ENCODE measurements at places on chromosomes 12 and 14.

DNA sequence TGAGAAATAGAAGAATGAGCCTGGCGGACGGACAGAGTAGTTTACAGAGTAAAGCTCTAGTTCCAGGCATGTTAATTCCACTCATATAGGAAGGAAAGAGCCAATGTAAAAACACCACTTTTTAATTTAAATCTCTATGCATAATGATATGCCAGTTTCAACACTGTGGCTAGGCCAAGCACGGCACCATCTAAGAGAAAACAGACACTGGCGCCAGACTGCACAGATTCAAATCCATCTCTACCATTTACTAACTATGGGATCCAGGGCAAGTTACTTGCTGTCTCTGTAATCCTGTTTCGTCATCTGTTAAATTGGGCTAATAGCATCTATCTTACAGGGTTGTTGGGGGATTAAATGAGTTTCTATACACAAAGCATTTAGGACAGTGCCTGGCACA lies 27.5 kb downstream of the RMST start:
- no peak for DNase-seq

DNA sequence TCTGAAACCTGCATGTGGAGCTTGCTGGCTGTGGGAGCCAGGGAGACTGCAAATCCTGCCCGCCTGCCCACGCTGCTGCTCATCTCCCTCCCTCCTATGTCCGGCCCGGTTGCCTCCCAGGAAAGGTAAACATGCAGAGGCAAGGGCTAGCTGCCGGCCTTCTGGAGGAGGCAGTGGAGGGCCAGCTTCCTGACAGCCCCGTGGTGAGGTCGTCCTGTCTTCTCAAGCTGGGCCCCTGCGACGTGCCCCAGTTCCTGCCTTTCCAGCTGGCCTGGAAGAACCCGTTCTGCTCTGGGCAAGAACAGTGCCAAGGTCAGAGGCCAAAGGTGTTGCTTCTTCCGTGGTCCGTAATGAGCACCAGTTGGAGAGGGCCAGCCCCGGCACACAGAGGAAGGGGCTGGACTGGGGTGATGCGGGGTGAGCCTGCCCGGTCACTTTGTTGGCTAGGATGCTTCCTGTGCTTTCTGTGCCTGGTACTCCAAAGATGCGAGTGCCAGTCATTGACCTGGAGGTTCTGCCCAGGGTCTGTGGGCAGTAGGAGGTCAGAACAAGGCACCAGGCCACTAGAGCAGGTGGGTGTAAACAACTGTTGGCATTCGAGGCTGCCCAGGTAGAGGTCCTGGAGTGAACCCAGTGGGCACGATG lies 25.3 kb downstream of the TPCN1 start:
- no peak for DNase-seq

GRCh38 chr12:94699801-94700200 lies 49.4 kb upstream of the TMCC3 start:
- no peak for DNase-seq

DNA sequence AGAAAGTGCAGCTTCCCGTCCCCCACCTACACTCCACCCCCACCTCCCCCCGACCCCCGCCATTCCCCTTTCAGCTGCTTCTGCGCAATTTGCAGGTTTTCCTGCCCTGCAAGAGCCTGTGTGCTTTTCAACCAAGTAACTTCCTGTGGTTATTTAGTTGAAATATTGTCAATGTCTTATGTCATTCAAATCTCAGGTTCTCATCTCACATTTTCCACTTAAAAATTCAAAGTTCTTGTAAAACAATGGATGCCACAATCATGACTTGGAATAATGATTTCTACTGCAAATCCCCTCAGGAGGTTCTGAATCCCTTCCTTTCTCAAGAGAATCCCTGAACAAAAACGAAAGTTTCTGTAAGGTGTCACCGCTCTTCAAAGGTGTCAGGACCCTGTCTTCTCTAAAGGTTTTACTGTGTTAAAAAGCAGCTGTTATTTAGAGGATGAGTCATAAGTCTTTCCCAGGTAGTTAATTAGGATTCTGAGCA lies 31.6 kb downstream of the WBP11 start:
- DNase-seq = no peak

- DNase-seq = no peak
These were observed 12.8 kb downstream of the SLC4A8 start for GRCh38 chr12:51437431-51437830.

DNA sequence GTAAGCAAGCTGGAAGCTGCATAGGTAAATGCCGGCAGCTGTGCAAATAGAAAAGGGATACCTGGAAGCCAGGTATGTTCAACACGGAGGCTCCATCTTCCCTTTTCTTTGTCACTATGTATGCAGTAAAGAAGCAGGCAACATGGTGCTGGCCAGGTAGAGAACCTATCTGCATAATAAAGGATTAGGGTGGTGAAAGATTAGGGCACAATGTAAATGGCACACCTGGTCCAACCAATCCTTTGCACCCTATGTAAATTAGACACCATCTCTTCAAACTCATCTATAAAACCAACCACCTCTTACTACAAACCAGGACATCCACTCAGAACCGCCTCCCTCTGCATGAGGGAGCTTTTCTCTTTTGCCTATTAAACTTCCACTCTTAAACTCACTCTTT lies 32.3 kb downstream of the RPS29 start:
- no peak for DNase-seq

- no peak for DNase-seq
These were observed 28.1 kb downstream of the ZFYVE21 start for GRCh38 chr14:103743691-103744090.

DNA sequence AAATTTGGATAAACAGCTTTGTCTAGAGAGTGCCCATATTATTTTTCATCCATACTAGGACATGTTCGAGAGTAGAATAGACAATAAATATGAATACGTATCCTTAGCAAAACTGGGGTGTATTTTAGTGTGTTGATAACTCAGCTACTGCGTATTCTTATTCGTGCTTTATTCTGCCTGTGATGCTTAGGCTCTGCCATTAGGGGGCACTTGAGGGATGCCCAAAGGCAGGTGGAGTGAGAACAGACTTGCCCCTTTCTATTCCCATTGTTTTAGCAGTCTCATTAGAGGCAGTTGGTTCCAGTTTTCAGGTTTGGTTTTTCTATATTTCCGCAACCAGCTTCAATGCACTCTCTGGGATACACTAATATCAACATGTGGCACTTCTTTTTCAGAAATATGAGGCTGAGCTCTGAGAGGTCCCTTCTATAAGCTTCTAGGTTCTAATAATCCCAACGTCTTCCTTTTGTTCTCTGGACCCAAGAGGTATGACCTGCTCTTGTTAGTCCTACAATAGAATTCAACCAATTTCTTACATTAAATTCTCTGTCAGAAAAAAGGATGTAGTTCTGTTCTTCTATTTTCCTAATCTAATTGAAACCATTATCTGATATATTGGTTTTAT lies 985.7 kb upstream of the FBXO33 start:
- DNase-seq = peak; percentile 47

GRCh38 chr12:76901628-76902380 lies 23.0 kb upstream of the CSRP2 start:
- no peak for DNase-seq

GRCh38 chr14:35078082-35078481 lies 32.0 kb downstream of the FAM177A1 start:
- no peak for DNase-seq

GRCh38 chr14:74267588-74267987 lies 28.3 kb downstream of the VSX2 start:
- no peak for DNase-seq

DNA sequence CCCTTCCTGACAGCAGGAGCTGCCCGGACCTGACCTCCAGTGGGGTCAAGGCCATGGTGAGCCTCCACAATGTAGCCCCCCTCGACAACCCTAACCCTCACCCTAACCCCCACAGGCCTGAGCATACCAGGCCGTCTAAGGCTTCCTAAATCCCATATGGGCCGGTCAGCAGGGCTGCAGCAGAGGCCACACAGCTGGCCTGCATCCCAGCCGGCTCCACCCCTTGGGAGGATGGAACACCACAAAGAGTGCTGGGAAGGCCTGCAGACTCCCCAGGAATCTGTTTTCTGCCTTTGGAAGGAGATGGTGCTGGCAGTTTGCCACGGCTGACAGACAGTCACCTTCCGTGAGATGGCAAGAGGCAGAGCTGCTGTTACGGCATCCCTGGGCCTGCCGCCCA lies 2.8 kb downstream of the TMEM179 start:
- no peak for DNase-seq

GRCh38 chr14:76088771-76089571 lies 62.8 kb upstream of the GPATCH2L start:
- no peak for DNase-seq

DNA sequence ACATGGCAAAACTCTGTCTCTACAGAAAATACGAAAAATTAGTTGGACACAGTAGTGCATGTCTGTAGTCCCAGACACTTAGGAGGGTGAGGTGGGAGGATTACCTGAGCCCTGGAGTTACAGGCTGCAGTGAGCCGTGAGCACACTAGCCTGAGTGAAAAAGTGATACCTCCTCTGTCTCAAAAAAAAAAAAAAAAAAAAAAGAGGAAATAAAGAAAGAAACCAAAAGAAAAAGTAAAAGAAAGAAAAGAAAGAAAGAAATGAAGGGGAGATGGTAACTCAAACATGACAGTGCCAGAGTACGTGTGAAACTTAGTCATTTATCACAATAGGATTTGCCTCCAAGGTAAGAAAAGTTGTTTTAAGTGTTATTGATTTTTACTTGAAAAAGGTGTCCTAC lies 407.0 kb upstream of the MGAT4C start:
- no peak for DNase-seq

DNA sequence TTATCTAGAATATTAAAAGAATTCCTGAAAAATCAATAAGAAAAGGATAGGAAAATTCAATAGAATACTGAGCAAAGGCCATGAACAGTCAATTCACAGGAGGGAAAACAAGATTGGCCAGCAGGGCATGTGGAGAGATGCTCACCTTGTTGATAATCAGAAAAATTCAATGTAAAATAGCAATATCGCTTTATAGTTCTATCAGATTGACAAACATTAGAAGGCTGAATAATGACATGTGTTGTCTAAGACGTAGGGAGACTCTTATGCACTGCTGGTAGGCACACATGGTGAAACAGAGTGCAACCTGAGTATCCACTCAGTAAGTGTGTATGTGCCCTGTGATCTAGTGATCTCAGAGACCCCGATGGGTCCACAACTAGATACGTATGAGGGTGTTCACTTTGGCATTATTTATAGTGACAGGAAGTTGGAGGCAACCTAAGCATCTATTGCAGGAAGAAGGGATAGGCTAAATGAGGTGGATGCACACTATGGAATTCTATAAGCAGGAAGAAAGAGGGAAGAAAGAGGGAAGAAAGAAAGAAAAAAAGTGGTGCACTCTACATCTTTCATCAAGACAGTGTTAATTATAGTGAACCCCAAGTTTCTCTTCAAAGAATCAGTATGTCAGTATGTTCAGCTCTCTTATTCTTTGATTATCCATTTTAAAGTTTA lies 3.8 kb upstream of the ANKRD33 start:
- DNase-seq = no peak

GRCh38 chr12:85920324-85920947 lies 46.3 kb downstream of the NTS start:
- peak; percentile 47 for DNase-seq

- DNase-seq = no peak
These were observed 32.1 kb upstream of the FRMD6 start for GRCh38 chr14:51619561-51619960.

GRCh38 chr12:88433997-88434703 lies 146.1 kb downstream of the KITLG start:
- DNase-seq = peak; percentile 51

GRCh38 chr12:67042697-67043131 lies 226.4 kb upstream of the CAND1 start:
- DNase-seq = no peak

DNA sequence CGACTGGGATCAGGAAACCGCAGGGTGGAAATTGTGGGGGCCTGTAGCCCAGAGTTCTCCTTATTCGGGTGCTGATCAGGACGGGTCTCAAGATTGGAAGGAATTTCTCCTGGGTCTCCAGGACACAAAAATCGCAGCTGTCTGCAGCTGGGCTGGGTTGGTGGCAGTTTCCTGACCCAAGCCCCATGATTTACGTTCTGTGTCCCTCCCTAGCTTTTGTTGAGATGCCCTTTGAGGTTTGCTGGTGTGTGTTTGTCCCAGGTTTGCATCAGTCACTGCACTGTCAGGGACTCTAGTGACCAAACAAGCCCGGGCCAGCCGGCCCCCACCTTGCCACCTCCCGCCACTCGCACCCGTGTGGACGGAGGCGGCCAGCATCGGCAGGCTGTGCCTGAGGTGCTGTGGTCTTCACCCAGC lies 89.5 kb downstream of the FBXL14 start:
- no peak for DNase-seq

GRCh38 chr12:6340032-6340638 lies 1.7 kb downstream of the TNFRSF1A start:
- DNase-seq = peak; percentile 42

- no peak for DNase-seq
These were observed 217.1 kb downstream of the CHST11 start for GRCh38 chr12:104673696-104674482.

DNA sequence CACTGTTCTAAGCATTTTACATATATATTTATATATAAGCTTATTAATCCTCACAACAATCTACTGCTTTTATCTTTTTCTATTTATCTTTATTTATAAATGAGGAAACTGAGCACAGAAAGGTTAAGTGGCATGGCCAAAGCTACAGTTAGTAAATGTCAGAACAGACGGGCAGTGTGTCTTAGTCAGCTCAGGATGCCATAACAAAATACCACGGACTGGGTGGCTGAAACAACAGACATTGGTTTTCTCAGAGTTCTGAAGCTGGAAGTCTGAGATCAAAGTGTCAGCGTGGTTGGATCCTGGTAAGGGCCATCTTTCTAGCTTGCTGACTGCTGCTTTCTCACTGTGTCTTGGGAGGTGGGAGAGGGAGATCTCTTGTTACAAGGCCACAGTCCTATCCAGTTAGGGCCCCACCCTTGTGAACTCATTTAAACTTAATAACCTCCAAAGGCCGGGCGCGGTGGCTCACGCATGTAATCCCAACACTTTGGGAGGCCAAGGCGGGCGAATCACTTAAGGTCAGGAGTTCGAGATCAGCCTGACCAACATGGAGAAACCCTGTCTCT lies 19.8 kb downstream of the RPGRIP1 start:
- DNase-seq = no peak

- DNase-seq = no peak
These were observed 15.5 kb downstream of the LHX5 start for GRCh38 chr12:113456199-113456598.

DNA sequence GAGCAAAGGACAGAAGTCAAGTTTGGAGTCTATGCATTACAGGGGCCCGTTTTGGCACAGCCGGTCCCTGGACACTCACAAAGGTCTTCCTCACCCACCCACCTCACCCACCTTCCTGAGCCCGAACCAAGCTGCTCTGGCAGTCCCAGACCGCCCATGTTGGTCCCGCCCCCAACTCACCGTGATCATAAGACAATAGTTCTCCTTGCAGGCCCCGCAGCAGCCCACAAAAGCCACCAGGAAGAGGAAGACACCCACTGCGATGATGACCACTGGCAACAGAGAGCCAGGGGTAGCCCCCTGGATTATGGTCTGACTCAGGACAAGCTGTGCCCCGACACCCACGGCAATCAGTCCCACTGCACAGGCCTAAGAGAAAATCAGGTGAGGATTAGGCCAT lies 1.8 kb downstream of the CD63 start:
- no peak for DNase-seq

DNA sequence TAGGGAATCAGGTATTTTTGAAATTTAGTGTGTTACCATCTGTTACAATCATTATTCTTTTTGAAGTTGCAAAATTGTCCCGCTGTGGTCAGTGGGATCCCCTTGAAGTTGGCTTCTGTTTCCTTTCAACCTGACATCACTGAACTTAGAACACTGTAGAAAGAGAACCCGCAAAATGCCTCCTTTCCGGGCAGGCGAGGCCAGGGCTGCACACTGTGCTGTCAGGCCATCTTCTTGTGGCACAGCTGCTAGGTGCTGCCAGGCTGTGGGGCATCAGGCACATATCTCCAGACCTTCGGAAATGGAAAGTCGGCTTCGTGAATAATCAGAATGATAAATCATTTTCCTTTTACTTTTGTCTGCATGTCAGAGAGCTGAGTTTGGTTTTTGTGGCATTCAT lies 103.5 kb downstream of the GLT1D1 start:
- DNase-seq = no peak

Measured in kidney capillary endothelial cell (primary cell).